Activated T-cell treated with anti-CD3 and anti-CD28 coated beads, Interleukin-2, amount 50 U/mL, for 1 hour (primary cell): ENCODE measurements at places on chromosomes 12 and 14.

DNA sequence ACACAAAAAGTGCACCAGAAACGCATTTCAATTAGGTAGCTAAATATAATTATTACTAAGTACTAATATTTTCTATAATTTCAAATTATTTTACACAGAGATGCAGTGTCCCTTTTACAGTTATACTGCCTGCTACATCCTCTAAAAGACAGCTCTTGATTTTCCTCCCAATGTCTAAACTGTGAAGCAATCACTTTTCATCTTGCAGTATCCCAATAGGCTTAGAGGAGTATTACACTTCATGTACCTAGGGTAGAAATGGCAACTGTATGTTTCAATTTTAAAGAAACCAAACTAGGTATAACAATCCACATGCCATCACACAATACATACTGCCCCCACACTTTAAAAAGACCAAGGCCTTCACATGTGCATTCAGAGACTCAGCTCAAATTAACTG lies 7.3 kb downstream of the RSRC2 start:
- DNase-seq = no peak

DNA sequence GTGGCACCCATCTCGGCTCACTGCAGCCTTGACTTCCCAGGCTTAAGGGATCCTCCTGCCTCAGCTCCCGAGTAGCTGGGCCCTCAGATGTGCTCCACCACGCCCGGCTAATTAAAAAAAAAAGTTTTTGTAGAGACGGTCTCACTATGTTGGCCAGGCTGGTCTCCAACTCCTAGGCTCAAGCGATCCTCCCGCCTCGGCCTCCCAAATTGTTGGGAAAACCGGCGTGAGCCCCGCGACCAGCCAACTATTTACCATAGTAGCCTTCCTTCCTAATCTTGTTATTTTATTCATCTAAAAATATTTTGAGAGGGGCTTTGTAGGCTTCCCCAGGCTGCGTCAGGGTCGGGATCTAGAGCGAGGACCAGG lies 25.4 kb upstream of the YY1 start:
- no peak for DNase-seq

DNA sequence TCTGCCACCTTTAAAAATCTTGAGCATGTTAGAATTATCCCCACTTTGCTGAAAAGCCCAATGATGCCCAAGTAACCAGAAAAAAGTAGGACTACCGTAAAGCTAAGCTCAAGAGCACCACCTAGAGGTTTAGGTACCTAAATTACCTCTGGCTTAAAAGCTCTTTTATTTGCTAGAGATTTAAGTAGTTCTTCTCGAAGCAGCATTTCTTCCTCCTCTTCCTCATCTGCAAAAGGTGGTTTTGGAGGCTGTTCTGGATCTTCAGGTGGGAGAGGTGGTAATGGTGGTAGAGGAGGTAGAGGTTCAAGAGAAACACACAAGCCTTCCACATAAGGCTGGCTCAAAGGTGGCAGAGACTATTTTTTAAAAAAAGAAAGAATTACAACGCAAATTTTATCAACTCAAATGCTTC lies 26.9 kb downstream of the ZFC3H1 start:
- DNase-seq = no peak

DNA sequence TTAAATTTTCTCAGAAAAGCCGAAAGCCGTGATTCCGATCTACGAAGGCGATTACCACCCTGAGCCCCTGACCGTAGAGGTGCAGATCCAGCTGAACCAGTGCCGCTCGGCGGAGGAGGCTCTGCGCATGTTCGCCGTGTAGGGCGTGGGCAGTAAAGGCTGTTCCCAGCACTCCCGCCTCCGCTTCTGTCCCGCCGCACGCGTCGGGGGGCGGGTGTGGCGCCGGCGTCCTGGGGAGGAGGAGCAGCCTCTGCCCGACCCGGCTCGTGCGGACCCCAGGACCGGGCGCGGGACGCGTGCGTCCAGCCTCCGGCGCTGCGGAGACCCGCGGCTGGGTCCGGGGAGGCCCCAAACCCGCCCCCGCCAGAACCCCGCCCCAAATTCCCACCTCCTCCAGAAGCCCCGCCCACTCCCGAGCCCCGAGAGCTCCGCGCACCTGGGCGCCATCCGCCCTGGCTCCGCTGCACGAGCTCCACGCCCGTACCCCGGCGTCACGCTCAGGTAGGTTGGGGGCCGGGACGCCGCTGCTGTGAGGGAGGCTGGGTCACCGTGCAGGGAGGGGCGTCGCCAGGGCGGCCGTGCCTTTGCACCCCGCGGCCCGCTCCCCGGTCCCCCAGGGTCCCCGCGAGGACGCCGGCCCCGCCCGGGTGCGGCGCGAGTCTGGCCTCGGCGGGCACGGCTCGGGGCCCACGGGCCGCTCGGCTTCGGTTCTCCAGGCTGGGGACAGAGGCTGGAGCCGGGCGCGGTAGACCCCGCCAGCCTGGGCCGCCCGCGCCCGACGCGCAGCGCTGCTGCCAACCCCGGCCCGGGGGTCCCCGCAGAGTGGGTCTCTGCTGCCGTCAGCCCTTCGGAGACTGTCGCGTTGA lies at the start of gene B3GNT4:
Gene B3GNT4 (plus strand): TSS at position 409 of the 866 bp plus-strand sequence. CDS start 910 bp downstream, outside the sequence.
- DNase-seq = peak; percentile 79

DNA sequence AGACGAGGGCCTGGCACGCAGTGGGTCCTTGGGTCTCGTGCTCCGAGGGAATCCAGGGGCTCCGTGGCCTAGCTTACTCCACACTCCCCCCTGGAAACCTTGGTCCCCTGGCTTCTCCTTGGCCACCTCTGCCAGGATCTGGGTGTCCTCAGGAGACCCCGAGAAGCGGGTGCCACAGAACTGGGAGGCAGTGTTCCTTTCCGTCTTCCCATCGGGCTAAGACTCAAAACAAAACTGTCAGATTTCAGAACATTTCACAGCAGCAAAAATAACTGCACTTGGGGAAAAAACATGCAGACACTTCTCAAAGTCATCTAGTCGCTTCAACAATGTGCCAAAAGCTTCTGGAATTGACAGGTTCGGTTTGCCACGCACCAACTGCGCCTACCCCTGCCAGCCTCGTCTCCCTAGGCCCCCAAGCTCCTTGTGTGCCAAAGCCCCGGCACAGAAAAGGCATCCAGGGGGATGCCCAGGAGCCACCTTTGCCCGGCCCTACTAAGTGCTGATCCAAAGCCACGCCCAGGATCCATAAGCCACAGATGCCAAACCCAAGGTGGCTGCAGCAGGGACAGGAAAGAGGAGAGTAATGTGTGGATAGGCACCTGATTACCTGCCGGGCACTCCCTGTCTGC lies 58.4 kb upstream of the DIO3 start:
- DNase-seq = peak; percentile 4

DNA sequence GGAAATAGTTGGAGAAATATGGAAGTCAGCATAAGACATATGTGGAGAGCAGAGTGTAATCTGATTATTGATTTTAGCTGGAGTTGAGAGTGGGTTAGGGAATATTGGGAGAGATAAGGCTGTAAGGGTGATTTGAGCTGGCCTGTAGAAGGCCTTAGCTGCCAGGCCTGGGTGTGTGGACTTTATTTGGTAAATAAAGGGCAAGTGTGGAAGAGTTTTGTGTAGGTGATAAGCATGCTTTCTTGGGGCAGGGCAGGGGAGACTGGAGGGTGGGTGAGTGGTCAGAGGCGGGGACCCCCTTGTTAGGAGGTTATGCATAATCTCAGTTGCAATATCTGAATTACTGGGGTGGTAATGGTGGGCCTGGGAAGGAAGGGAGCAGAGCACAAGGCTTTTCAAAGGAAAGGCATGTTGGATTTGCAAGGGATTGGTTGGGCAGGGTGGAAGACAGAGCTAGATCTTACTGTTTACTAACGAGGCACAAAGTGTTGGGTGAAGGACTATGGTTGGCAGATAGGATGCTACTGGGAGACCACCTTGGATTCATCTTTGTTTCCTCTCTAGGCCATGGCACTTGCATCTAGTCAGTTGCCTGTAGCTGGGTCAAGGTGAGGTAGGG lies 5.5 kb downstream of the KHNYN start:
- no peak for DNase-seq

GRCh38 chr14:56797003-56797568 lies 13.2 kb downstream of the OTX2 start:
- DNase-seq = no peak

GRCh38 chr12:52532636-52533035 lies 12.4 kb upstream of the KRT5 start:
- DNase-seq = no peak

DNA sequence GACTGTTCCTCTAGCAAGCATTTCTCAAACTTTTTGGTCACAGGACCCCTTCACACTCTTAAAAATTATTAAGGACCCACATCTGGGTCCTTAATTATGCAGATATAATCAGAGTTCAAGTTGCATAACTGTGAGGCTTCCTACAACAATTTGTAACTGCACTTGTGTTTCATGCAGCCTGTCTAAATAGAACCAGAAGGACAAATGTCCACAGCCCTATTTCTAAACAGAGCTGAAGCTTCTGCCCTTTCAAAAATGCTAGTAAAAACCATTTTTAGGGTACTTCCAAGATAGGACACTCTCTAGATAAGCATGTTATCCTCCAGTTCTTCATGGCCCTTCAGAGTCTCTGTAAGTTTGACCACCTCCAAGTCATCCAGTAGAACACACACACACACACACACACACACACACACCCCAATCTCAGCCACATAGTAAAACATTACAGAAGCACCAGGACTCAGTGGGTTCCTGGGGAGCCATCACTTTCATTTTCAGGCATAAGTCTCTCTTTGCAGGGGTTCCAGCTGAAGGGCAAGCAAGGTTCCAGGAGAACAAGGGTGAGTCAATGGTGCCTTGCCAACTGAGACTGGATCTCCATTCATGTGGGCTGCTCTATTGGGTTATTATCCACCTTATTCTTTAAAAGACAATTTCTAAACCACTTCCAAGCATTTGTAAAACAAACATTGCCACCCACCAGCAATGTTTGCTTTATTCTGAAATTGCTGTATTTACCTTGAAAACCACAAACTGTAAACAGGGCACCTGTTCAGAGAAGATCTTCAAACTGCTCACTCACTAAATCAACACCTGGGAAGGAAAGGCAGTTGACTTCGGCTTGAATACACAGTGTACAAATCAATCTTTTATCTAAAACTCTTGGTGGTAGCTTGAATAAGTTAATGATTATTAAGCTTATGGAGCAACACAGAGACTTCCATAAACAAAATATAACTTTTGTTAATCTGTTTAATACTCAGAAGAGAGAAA lies 64.1 kb downstream of the ITPR2 start:
- no peak for DNase-seq

GRCh38 chr12:30964896-30965612 lies 38.5 kb downstream of the TSPAN11 start:
- DNase-seq = no peak

- DNase-seq = no peak
These were observed 60.0 kb downstream of the CAPS2 start for GRCh38 chr12:75270157-75270556.

DNA sequence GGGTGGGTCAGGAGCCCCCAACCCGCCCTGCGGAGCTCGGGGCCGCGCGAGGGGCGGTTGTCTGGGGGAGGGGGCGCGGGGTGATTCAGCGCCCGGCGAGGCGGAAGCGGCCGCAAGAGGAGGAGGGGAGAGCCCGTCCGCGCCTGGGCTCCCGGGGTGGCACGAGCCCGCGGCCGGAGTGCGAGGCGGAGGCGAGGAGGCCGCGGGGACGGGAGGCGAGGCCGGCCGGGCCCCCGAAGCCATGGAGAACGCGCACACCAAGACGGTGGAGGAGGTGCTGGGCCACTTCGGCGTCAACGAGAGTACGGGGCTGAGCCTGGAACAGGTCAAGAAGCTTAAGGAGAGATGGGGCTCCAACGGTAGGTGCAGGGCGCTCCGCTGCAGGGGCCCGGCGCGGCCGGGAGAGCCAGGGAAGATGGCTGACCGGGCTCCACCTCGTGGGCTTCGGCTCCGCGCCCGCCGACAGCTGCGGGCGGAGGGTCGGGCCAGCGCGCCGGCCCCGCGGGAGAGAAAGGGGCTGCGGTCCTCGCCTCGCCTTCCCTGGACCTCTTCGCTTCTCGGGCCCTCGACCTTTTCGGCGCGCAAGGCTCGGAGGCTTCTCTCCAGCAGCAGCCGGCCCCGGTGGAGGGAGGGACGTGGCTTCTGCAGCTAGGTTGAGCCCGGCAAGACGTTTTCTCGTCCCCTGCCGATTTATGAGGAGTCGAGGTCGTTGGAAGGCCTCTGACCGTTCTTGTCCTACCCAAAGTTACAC lies 677 bp downstream of the ATP2A2 start:
- peak; percentile 54 for DNase-seq

DNA sequence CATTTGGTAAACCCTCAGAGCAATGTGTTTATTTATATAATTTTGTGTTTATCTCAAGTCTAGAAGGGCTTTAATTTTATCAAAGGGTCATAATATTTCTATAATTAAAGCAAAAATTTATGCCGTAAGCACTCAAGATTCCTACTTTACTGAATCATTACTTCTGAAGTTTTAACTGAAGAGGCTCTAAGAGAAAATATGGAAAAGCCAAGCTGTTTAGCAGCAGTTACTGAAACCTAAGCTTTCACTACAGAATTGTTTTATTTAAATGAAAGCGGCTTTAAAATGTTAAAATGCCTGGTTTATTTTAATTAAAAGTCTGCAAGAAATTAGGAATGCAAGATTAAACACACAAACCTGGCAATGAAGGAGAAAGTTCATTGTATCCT lies 73.9 kb upstream of the BBS10 start:
- DNase-seq = no peak

- no peak for DNase-seq
These were observed 328.6 kb downstream of the MDGA2 start for GRCh38 chr14:47346849-47347248.

- no peak for DNase-seq
These were observed 44.1 kb downstream of the WSCD2 start for GRCh38 chr12:108173160-108173559.

GRCh38 chr14:77645520-77646230 lies 29.2 kb upstream of the SPTLC2 start:
- no peak for DNase-seq

DNA sequence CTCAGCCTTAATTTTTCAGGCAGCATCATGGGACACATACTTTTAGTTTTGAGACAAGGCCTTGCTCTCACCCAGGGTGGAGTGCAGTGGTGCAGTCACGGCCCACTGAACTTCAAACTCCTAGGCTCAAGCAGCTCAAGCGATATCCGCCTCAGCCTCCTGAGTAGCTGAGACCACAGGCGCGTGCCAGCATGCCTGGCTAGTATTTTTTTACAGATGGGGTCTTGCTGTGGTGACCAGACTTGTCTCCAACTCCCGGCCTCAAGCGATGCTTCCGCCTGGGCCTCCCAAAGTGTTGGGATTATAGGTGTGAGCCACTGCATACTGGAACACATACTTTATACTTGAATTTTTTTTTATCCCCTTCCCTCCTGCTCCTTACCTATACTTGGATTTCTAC lies 2.8 kb downstream of the RDH5 start:
- DNase-seq = no peak

GRCh38 chr14:21672116-21672515 lies 1.5 kb downstream of the OR4E1 start:
- DNase-seq = no peak

- no peak for DNase-seq
These were observed 135.5 kb upstream of the CPM start for GRCh38 chr12:69068448-69068847.

GRCh38 chr12:32377344-32378055 lies 21.9 kb upstream of the FGD4 start:
- no peak for DNase-seq
